ENCODE measurements at places on chromosomes 6 and 20.

DNA sequence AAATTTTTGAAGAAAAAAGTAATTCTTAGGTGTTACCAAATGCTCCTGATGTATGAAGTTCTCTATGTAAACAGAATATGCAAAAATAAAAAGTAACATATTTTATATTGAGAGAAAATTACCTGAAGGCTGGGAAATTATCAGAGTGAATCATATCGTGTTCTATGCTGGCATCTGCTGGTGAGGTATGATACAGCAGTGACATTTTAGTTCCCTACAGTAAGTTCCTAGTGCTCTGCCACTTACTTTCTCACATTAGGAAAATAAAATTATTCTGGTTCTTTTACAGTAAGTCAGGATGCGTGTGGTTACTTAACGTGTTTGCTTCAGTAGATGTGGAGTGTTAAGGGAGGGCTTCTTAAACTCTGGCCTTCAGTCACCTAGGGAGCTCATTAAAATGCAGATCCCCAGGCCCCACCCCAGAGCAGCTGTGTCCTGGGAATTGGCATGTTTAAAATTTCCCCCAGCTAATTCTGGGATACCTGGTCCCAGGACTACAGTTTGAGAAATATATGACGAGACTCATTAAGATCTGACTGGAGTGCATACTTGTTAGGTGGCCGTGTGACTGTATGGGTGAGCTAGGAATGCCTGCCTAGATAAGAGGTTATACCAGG lies 3.2 kb downstream of the ACTR5 start:
- DNase-seq = no peak

GRCh38 chr20:62527781-62528180 lies 52.0 kb upstream of the GATA5 start:
- no peak for DNase-seq

DNA sequence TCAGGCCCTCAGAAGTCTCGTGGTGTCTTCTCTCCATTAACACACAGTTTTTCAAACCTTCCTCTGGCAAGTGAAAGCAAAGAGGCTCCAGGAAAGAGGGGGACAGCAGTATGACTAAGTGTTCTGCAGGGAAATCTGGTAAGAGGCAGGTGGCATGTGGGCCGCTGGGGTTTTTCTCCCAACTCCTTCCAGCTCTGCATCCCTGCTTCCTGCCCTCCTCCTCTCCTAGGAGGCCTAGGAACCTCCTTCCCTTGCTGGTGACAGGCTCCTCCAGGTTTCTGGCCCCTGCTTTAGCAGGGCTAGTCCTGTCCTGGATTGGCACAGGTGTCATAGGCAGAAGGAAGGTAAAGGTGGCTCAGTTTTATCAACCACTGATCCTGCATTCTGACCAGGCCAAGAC lies 7.6 kb upstream of the ITCH start:
- DNase-seq = no peak

DNA sequence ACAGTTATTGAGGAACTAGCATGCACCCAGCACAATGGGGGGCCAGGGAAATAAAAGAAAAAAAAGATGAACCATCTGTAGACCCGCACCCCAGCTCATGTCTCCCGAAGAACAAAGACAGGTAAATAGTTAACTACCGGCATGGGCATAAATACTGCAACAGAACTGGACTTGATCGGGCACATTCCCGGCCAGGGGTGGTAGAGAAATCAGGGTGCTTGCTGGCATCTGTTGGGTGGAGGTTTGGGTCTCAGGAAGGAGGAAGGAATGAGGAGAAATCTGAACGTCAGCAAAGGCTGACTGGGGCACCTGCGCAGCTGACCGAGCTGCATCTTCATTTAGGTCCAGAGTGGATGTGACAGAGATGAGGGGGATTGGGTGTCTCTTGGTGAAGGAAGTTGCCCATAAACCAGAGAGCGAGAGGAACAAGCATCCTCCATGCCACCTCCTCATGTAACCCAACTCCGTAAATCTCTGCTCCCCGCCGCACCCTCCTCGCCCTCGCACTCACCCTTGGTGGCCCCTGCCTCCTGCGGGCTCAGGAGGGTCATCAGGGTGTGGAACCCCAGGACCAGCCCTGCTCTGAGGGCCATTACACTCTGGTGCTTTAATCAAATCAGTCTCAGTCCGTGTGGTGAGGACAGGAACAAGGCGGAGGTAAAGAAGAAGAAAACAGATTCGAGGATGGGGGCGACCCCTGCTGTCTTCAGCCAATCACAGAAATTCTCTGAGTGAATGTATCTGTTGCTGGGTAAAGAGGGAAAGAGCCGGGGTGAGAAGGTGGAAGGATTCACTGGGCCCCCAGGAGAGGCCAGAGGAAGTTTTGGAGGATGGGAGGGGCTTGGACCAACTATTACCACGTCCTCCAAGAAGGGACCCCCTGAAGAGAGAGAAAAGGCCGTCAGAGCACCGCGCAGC lies at the start of gene HLA-DOA:
HLA-DOA (minus strand) TSS at position 648 of the 918 bp plus-strand sequence.
- peak; percentile 75 for DNase-seq

DNA sequence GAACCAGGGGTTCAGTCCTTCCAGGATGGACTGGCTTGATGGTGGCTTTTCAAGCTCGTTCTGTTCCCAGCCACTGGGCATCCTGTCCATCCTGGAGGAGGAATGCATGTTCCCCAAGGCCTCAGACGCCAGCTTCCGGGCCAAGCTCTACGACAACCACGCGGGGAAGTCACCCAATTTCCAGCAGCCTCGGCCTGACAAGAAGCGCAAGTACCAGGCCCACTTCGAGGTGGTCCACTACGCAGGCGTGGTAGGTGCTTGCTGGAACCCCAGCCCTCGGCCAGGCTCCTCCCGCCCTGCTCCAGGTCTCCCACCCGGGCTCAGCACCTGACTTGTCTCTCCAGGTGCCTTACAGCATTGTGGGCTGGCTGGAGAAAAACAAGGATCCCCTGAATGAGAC lies 34.0 kb downstream of the MYH7B start:
- no peak for DNase-seq

DNA sequence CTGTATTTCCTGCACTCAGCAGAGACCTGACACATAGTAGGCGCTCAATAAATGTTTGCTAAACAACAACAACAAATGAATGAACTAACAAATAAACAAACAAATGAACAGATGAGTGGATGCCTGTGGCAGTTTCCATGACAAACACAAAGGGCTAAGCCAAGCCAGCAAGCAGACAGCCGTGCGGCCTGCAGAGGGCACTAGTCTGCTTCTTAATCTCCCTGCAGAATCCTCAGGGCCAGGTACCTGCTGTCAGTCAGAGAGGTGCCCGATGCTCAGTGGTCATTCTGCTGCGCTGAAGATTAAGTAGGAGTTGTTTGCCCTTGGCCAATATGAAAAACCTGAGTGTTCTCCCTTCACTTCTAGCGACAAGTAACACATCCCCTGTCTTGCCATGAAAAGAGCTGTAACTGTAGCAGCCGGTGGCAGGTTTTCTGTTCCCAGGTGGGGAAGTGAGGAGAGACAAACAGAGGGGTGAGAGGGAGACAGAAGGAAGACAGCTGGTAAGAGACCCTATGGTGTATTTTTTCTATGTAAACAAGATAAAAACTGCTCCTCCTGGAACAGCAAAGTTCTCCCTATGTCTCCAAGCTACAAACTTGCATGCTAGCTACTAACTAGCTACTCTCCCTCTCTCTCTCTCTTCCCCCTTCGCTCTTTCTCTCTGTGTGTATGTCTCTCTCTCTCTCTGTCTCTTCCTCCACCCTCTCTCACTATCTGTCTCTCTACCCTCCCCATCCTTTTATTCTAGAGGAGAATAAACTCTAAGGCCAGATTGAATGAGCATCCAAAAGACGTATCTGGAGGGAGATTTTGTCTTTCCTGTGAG lies at the start of gene MC3R:
MC3R (plus strand) TSS at position 779 of the 829 bp plus-strand sequence. CDS start 112 bp downstream, outside the sequence.
- no peak for DNase-seq

GRCh38 chr6:35025232-35026188 lies 115.6 kb downstream of the TCP11 start:
- no peak for DNase-seq

GRCh38 chr20:55269913-55270312 lies 735.4 kb downstream of the CBLN4 start:
- no peak for DNase-seq

DNA sequence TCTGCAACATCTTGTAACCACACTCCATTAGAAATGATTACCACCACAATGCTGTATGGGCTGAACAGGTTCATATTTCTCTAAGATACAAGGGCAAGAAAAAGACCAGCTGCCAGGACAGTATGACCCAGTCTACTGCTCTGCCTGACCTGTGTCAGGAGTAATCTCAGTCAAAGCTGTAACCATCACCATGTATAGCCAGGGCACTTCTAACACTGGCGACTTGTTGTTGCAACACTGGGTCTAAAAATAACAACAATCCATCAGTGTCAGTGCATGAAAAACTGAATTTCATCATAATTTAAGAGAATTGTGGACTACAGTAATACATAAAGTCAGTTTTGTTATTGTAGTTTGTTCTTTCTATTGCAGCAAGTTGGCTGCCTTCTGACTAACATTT lies 738.6 kb upstream of the ADGRB3 start:
- no peak for DNase-seq

DNA sequence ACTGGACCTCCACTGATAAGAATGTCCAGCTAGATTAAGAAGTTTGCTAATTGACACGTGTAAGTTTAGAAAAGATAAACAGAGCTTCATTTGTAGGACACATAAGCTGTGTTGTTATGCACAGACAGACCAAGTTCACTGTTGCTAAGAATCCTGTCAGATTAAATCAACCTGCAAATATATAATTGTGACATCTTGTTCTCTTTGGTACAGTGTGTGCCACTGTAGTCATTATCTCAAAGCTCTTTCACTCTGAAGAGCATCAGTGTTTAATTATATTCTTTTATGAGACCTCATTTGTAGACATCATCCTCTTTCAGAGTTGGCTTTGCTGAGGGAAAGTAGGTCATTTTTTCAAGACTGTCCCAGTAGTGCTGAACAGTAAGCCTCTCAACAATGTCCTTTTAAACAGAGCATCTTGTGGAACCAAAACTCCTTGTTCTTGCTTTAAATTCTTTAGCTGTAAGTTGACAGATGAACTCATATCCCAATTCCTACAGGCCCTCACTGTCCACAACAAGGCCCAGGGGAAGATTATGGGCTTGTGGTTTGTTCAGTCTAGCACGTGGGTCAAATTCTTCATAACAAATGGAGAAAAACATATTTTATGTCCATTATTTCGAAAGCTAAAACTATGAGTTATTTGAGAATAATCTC lies 252.4 kb downstream of the HDGFL1 start:
- no peak for DNase-seq

- DNase-seq = no peak
These were observed 109.5 kb upstream of the CLDN20 start for GRCh38 chr6:155154158-155154830.

GRCh38 chr6:166910601-166911000 lies 45.7 kb downstream of the RNASET2 start:
- DNase-seq = no peak

DNA sequence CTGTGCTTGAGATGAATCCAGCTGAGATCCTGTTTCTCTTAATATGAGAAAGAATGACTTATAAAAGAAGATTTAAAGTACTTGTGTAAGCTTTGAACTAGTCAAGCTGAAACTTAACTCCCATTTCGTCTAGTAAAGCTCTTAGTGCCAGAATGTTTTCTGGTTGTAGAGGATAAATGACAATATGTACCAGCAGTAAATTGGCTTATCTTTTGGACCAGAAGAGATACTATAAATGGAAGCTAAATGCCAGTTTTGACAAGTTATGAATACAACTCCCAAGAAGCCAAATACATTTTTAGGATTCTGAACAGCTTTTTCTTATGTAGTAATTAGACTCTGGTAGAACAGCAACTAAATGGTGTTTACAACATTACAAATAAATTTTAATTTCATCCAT lies 608.7 kb downstream of the EYS start:
- DNase-seq = no peak

- DNase-seq = no peak
These were observed 919.0 kb downstream of the KIF16B start for GRCh38 chr20:15654208-15654649.

- DNase-seq = no peak
These were observed 12.9 kb downstream of the TSPYL1 start for GRCh38 chr6:116266803-116267202.

DNA sequence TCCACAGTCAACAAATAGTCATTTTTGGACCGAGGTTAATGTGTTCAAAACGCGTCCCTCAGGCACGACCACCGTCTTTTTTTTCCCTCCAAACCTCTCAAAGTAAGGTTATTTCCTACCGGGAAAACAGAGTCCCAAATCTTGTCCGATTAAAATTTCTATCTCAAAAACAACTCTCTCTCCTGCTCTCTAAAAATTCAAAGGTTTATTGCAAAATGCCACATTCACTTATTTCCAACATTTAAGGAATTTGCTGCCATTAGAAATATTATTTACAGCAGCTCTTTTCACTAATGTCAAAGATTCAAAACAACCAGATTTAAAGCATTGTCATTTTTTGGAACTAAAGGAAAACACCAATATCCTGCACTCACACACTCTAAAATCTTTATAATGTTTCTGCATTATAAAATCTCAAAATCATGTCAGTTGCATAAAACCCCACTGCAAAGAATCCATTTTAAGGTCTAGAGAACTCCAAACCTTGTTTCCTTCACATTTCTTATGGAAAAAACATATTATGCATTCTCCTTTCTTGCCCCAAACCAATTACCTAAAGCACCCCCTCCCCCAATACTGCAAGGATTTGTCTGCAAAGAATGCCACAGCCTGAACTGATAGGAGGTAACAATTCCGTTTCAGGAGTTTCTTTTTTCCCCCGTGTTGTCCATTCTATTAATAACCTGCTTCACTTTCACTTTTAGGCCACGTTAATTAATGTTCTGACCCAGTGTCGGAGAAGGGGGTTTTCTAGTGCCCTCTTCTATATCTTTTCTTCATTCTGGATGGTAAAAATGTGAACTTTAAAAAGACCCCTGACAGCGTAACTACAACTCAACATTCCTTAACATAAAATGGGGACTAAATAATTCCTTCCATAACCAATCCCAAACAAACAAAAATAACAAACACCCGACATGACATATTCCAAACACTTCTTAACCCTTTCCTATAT lies 1.4 kb downstream of the NRN1 start:
- DNase-seq = no peak

DNA sequence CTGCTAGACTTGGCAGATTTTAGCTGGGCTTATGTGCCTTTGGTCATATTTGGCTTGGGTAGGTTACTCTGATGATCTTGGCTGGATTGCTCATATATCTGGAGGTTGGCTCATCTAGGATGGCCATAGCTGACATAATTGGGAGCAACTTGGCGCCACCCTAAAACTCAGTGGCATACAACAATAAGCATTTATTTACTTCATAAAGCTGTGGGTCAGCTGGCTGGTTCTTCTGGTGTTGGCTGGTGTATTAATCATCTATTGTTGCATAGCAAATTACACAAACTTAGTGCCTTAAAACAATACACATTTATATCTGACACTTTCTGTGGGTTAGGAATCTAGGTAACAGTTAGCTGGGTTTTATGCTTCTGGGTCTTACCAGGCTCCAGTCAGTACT lies 297.3 kb upstream of the JAG1 start:
- DNase-seq = no peak

- no peak for DNase-seq
These were observed 18.9 kb downstream of the ZNF831 start for GRCh38 chr20:59182401-59183044.

DNA sequence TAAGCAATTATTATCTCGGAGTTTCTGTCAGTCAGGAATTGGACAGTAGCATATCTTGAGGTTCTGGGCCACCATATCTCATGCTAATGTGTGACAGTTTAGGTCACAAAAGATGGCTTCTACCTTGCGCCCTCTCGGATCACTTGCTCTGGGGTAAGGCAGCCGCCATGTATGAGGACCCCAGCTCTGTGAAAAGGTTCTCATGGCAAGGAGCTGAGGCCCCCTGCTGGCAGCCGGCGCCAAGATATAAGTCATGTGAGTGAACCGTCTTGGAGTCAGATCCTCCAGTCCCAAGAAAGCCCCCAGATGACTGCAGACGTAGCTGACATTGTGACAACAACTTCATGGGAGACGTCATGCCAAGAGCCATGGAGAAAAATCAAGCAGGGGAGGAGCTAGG lies 670.8 kb downstream of the KIF16B start:
- DNase-seq = no peak
